ENCODE measurements at places on chromosomes 2 and 18.

DNA sequence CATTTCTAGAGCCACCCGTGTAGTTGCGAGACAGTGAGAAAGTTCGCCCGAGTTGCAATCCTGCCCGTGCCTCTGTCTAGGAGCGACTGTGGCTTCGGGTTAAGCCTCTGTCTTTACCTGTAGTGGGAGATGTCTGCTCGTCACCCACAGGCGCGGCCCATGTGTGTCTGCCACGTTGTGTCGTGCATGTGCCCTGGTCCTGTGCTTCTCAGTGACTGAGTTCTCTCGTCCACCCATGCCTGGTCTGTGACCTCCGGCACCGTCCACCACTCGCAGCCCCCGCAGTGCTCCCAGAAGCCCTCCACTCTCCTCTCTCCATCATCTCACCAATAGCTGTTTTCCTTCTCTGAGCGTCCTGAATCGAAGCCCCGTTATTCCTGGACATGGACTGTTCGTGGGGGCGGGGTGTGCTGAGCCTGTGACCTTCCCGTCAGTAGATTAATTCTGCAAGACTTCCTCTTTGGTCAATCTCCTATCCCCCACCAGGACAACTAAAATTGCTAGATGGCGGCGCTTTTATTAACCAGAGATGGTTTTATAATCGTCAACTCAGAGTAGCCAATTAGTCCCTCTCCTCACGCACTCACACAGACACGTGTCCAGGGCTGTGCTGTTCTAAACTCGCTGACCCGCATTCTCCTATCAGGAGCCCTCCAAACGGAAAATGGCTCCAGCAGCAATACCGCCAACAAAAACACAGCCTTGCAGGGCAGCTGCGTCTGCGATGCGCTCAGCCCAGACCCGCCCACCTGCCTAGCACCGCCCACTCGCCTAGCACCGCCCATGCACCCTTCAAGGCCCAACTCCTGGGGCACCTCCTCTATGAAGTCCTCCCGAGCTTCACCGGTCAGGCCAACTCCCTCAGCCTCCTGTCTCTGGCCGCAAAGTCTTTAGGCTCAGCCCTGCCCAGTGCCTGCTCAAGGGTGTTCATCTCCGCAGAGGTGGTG, 119.4 kb downstream of the TWIST2 start:
- no peak for DNase-seq

- DNase-seq = no peak
These were observed 85.1 kb downstream of the CHN1 start for GRCh38 chr2:174919947-174920595.

DNA sequence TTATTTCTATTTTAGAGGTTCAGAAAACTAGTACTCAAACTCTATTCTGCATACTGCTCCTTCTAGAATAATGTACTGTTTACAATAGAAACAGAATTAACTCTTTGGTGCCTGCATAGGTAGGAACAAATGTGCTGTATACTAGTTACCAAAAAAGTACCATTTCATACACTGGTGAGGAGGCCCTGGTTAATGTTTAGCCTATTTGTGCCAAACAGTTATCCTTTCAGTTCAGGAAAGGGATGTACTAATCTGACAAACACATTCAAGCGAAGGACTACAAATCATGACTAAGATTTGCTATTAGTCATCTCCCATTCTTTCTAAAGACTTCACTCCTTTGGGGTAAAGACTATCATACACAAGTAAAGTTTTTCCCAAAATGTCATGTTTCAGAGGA, 47.4 kb downstream of the EXOC6B start:
- no peak for DNase-seq

GRCh38 chr2:14199040-14199439, 433.5 kb upstream of the LRATD1 start:
- no peak for DNase-seq

DNA sequence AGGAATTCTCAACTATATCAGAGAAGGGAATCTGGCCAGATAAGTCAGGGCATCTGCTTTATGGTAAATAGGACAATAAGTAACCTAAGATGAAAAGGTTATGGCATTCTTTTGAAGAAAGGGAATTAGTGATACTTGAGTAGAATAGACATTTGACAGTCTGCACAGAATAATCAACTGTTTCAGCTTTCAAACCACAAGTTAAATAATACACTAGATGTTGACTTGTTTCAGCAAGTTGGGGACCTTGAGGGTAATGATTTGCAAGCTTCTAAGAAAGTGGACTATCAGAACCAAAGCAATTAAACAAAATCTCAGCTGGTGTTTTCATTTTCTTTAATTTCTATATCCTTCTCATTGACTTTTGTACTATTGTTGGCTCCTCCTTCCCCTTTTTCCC, 54.5 kb downstream of the SLC39A10 start:
- no peak for DNase-seq

GRCh38 chr2:9693196-9693491, 62.3 kb upstream of the YWHAQ start:
- no peak for DNase-seq

GRCh38 chr18:62242955-62243354, 55.9 kb downstream of the RELCH start:
- DNase-seq = no peak

- no peak for DNase-seq
These were observed 2.9 kb upstream of the MRO start for GRCh38 chr18:50822756-50823155.

GRCh38 chr2:37670378-37671008, 949 bp downstream of the CDC42EP3 start:
- DNase-seq = no peak

DNA sequence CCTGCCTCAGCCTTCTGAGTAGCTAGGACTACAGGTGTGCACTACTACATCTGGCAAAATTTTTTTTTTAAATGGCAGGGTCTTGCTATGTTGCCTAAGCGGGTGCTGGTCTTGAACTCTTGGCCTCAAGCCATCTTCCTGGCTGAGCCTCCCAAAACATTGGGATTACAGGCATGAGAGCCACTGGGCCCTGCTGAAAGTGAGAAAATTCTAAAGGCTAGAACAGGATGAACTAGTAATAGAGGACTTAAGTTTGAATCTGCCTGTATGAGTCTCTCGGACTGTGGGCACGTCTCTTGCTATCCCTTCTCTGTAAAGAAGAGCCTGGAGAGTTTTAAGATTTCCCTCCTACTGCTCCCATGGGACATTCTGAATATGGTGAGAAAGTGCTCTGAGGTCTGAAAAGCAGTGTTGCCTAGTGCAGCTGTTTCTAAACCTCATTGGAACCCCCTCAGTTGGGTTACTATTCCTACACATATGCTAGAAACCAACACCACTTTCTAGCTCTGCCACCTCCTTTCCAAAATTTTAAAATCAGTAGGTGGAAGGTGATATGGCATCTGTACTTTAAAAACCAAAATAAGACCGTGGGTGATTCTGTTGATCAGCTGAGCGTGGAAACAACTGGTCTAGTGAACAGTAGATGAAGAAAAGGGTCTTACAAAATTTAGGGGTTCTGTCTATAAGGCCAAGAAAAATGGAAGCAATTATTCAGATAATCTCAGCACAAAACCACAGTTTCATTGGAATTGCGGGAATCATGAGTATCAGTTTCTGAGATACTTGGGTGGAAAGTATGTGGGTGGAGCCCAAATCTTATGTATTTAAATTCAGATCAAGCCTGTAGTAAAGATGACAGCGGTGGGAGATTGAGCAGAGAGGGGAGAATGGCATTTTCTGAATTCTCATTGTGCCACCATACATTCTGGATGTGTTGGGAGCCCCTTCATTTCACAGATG, 259.8 kb upstream of the CXCR4 start:
- no peak for DNase-seq

- DNase-seq = no peak
These were observed 44.8 kb upstream of the MAP3K20 start for GRCh38 chr2:173030561-173031490.

- no peak for DNase-seq
These were observed 262.1 kb downstream of the GALNT13 start for GRCh38 chr2:154133823-154134222.

DNA sequence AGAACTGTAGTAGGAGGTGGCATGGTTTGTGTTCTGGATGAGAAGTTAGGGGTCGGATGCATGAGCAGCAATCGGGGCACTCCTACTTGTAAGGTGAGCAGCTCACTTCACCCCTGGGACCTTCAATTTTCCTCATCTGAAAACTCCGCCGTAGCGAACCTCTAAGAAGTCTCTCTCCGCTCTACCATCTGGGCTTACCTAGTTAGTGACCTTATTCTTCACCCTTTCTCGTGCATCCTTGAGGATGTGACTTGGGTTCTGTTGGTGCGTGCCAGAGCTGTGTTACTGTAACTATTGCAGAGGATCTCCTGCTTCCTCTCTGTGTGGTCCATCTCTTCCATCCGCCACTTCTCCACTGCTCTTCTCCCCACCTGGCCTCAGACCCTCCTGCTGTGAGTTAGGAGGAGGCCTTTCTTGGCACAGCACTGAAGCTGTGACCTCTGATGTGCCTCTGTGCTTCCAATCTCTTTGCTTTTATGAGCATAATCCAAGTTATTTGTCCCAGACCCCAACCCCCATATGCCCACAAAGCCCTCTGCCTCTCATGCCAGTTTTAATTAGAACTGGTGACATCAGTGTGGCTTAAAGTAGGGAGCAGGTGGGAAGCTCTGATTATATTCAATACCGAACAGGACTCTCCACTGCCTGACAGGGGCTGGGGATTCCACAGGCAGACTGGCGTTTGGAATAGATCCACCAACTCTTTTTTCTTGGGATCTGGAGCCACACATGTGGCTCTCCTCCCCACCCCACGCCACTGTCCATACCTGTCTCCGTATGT, 178.4 kb downstream of the BCL2 start:
- no peak for DNase-seq

DNA sequence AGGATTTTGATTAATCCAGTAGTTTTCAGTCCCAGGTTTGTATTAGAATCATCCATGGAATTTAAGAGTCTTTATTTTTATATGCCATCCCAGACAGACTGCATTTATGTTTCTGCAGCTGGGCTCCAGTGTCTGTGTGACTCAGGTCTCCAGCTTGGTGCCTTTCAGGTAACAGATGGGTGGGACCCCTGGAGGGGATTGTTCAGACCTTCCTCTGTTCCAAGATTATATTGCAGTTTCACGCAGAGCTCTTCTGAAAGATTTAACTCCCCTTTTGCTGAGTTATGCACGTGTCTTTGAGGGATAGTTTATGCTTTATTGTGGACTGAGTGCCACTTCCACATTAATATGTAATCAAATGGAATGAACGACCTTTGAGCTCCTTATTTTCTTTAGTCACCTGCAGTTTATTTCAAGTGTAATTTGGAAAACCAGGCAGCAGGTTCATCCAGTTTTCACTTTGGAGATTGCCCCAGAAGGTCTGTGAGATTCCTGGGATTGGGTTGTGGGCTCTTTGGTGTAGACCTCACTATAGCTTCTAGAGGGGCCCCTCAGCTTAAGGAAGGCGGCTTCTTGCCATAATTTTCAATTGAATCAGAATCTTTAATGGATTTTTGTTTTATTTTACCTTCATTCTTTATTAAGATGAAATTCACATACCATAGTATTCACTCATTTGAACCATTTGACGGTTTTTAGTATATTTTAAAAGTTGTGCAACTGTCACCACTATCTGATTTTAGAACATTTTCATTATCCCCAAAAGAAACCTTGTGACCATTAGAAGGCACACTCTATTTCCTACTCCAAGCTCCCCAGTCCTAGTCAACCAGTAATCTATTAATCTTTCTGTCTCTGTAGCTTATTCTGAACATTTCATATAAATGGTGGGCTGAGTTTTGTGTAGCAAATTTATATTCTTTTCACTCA, 135.0 kb downstream of the WDSUB1 start:
- DNase-seq = no peak

DNA sequence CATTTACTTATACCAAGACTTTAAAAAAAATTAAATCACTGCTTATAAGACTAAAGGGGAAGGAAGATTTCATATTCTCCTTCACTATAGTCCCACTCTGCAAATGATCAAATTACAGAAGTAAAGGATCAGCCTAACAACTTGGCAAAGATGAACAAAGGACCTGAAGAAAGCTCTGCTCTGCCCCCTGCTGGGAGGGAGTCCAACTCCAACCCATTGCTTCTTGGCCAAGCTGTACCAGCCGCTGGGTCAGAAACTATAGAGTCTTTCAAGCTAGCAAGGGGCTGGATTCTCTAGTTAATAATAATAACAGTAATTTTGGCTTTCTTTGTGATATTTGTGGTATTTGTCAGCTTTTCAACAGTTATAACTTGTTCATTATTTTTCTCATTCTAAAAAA, 927.0 kb upstream of the CRIM1 start:
- no peak for DNase-seq
